ENCODE measurements at places on chromosomes 4 and X.

DNA sequence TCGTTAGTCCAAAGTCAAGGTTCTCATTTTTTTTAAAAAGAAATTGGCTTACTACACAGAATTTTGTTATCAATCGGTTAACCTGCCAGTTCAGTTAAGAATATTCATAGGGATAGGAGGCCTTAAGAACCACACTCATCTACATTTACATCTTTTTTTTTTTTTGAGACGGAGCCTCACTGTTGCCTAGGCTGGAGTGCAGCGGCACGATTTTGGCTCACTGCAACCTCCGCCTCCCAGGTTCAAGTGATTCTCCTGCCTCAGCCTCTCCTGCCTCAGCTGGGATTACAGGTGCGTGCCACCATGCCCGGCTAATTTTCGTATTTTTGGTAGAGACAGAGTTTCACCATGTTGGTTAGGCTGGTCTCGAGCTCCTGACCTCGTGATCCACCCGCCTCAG is 33.7 kb downstream of the ABCE1 start:
- no peak for DNase-seq

DNA sequence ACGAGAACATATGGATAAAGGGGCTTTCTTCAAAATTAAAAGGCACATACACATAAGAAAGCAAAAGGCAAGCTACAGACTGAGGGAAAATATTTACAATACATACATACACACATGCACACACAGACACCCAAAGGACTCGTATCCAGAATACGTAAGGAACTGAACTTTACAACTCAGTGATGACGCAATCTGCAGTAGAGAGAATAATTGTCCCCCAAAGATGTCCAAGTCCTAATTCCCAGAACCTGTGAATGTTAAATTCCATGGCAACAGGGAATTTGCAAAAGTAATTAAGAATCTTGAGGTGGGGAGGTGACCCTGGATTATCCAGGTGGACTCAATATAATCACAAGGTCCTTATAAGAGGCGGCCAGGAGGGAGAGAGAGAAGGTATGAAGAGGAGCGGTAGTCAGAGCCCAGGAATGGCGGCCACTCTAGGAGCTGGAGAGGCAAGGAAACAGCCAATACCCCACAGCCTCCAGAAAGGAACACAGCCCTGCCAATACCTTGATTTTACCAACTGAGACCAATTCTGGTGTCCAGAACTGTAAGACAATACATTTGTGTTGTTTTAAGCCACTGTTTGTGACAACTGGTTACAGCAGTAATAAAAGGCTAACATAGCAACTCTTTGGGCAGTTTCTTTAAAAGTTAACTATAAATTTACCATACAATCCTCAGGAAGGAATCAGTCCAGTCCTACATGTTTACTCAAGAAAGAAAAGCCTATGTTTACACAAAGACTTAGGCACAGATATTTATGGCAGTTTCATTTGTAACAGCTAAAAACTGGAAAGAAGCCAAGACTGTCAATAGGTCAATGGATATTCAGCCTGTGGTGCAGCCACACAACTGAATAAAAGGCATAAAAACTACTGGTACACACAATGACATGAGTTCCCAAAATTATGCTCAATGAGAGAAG is 27.3 kb upstream of the STS start:
- peak; percentile 65 for DNase-seq

- DNase-seq = no peak
These were observed 1546.6 kb upstream of the TENM3 start for GRCh38 chr4:180696460-180697092.

GRCh38 chr4:21554066-21554465 is 394.5 kb downstream of the KCNIP4 start:
- no peak for DNase-seq

DNA sequence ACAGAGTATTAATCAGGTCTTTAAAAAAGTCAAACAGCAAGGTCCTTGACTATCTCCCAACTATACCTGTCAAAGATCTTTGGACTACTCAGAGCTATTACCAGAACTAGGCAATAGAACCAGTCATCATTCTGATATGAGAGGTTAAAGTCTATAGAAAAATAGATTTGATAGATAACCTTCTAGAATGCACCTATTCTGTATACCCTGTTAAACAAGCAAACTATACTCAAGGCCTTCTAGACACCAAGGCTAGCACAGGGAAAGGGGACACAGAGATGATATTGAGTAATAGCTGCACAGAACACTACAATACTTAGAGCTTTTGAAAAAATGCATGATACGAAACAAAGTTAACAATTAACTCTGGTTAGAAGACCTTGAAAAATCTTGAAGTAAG is 149.5 kb downstream of the NR3C2 start:
- DNase-seq = no peak

GRCh38 chr4:39004758-39005157 is 27.5 kb downstream of the TMEM156 start:
- no peak for DNase-seq

GRCh38 chrX:2317527-2318055 is 183.2 kb downstream of the DHRSX start:
- DNase-seq = no peak

GRCh38 chrX:72123471-72124185 is 8.1 kb downstream of the RTL5 start:
- peak; percentile 81 for DNase-seq

DNA sequence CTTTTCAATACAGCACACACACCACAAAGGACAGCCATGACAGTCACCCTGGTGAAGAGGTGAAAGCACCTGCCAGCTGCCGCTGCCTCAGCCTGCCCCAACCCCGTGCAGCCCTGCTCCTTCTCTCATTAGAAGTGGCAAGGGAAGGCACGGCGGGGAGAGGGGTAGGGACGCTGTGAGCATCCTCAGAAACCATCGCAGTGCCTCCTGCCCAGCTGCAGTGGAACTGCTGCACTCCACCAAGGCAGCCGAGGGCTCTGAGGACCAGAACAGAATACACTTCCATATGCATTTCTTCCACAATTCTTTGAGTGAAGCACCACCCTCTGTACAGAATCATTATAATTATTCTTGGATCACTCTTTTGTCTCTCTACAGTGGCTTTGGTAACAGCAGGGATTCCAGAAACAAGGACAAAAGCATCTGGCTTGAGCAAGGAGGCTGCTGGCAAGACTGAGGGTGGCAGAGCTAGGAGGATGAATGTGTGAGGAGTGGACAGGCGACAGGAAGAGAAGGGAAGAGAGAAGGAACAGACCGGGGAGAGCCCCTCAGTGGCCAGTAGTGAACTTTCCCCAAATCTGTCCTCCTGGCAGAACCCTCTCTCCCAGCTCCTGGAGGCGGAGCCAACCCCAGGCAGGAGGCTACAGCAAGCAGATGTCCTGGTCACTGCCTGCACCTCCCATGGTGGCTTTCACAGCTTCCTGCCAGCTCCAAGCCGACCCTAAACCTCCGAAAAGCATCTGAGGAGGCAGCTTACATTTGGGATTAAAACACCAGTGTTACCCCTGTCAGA is 73.2 kb downstream of the MTNR1A start:
- no peak for DNase-seq

- DNase-seq = no peak
These were observed 9.2 kb downstream of the VCX start for GRCh38 chrX:7852166-7852565.

DNA sequence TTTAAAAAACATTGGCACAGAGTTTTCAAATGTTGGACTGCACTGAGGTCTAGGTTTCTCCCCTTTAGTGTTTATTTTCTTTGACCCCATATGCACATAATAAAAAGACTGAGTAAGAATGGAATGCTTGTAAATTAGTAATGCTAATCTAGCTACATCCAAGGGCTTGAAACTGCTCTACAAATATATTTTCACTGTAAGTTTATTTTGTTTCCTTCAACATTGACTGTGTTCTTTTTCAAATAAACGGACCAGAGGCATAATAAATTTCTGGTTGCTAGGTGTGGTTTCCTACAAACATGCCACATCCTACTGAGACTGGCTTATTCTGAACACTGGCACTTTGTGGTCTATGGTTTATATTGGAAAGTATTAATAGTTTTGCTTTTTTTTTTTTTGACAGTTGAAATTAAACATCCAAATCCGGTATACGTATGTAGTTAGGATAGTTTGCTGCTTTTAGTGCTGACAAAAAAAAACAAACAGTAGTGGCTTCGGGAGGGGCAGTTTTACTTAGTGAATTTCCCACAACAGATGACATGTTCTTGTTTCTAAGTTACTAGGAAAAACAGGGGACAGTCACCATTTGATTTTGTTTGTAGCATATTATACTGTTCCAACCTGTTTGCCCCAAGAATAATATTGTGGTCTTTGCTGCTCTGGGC is 13.2 kb downstream of the CA5B start:
- DNase-seq = peak; percentile 72

GRCh38 chr4:71907782-71908181 is 123.9 kb upstream of the GC start:
- no peak for DNase-seq

DNA sequence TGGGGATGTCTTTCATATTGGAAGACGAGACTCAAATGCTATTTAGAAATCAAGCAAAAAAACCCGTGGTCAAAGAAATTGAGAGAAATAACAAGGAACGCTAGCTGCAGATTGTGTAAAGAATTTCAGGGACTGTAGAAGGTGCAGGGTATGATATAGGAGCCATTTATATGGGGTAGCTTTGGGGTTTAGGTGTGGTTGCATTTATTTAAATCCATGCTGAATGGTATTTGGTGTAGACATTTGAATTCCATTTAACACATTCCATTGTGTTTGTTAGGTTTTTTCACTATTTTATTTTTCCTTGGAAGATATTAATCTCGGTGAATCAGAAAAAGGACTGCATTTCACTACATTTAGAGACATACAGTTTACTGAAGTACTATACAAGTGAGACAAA is 341.0 kb upstream of the GALNTL6 start:
- no peak for DNase-seq

DNA sequence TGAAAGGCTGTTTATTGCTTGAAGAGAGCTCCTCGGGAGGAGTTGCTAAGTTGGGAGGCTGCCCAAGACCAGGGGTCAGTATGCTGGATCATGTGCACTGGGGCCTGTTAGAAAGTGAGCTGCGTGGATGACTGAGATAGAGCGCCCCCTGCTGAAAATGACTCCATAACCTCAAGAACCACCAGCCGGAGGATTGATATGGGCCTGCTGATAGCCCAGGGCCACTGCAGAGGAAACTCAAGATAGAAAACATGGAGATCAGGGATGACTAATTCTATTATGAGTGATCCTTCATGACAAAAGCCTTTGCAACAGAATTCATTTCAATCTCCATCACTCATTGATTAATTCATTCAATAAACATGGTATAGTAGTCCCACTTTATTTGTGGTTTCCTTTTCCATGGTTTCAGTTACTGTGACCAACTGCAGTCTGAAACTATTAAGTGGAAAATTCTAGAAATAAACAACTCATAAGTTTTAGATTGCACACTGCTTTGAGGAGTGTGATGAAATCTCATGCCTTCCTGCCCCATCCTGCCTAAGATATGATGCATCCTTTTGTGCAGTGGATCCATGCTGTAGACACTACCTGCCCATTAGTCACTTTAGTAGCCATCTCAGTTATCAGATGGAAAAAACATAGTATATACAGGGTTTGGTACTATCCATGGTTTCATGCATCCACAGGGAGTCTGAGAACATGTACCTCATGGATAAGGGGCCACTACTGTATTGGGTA is 126.7 kb upstream of the MBNL3 start:
- peak; percentile 27 for DNase-seq

Measured in astrocyte of the spinal cord (primary cell).